ENCODE measurements at places on chromosomes 5 and 9.
A peak's percentile ranks its signal among the peaks of the same experiment; 100 is the strongest.

- no peak for DNase-seq
Measured at GRCh38 chr5:95801961-95802360, 20.6 kb downstream of the GLRX start.

- DNase-seq, result no peak
Measured at GRCh38 chr5:62614355-62614754, 35.7 kb downstream of the LRRC70 start.

DNA sequence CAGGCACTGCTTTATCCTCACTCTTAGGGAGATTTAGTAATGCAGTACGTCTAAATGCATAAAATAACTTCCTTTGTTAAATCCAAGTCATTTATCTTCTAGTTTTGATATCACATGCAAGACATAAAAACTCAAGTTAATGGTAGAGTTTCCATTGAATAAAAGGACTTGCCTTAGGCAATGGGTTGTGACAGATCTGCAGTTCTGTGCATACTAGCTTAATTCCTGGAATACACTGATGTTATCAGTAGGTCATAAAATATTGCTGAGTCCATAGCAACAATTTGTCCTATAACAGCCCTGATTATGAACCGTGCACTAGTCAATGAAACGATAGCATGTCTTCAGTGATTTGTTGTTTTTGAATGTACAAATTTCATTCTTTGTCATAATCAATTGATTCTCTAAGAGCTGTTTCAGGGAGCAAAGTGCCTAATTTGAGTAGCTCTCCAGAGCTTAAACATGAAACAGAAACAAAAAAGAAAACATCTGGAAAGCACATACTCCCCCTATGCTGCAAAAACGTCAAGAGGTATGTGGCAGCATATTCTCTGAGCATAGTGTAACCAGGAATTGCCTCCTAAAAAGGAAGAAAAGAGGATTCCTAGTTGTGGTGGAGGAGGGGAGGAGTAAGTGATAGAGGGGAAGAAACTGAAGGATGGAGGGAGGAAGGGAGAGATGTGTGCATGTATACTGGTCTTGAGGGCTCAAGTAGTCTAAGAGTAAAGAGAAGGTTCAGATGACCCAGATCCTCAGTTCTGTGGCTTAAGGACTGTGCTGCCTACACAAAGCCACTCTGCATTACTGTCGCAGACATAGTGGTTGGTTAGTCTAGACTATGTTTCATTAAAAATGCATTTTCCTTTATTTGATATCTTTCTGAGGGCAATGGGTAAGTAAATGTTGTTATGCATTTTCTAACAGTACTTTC, 589.2 kb downstream of the PRR16 start:
- peak; percentile 4 for DNase-seq

DNA sequence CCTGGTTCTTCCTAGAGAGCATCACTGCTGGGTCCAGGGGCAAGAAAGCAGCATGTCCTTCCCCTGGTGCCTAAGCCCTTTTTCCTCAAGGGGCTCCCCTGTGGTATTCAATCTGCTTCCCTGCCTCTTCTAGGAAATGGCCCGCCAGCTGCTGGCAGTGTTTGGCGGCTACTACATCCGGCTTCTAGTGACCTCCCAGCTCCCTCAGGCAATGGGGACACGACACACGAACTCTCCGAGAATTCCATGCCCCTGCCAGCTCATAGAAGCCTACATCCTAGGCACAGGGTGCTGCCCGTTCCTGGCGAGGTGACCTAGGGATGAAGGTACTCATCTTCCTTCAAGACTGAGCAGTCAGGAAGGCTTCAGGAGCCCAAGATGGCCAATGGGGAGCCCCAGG, 14.6 kb downstream of the TEX53 start:
- no peak for DNase-seq

GRCh38 chr5:76683816-76684731, 31.9 kb upstream of the F2R start:
- DNase-seq, result no peak

DNA sequence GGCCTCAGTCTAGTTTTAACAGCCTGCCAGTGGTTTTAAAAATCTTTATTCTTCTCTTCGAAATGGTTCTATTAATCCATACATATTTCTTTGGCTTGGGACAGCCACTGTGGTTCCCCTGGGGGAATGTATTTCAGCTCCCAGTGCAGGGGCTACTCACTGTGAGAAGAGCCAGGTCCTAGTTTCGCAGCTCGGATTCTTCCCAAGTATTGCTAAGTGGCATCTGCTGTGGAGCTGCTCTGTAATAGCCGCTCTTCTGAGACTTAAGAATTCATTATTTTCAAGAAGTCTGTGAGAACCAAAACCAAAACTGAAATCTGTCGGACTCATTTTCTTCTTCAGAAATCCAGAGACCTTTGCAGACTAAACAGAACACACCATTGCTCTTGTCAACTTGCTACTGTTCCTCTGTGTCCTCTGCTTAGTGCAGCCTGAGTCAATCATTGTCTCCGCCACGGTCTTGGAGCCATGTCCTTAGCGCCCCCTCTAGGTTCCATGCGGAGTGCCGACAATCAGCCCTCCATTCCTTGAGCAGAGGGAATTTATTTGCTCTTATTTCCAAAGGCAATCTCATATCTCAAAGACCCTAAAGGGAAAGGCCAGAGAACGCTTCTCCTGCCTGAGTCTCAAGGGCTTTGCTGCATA, 478.2 kb downstream of the SPATA31D1 start:
- no peak for DNase-seq

GRCh38 chr5:35920890-35921289, 17.5 kb downstream of the CAPSL start:
- peak; percentile 16 for DNase-seq

- peak; percentile 79 for DNase-seq
Measured at GRCh38 chr9:112754578-112754977, 4.0 kb downstream of the SNX30 start.

GRCh38 chr5:160539431-160539830, 117.8 kb downstream of the PTTG1 start:
- DNase-seq, result peak; percentile 26

DNA sequence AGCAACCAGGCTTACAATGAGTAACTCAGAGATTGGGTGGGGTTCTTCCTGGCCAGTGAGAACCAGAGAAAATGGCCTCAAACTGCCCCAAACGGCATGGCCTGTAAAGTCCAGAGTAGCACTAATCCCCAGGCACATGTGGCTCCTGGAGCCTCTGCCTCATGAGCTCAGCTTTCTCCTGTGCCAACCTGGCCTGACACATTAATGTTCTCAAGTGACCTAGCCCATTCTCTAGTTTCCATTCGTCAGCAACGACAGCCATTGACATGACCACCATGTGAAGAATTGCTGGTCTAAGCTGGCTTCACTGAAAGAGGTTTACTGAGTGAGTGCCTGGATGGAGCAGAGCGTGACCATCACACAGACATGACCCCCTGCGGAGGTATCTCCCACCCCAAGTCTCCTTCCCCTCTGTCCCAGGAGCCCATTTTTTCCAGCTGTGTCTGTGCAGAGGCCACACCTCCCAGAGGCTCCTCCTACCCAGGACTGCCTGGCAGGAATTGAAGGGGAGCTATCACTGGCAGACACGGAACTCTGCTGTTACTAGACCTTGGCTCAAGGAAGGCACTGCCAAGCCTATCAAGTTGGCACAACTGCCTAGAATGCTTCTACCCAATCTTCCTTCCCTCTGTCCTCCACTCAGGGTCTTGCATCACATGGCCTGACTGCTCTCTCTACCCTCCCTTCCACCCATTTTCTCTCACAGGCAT, 59.0 kb upstream of the BOD1 start:
- no peak for DNase-seq

GRCh38 chr9:2673161-2673560, 44.1 kb upstream of the KCNV2 start:
- DNase-seq, result no peak

GRCh38 chr5:177372034-177372896, 12.0 kb upstream of the SLC34A1 start:
- no peak for DNase-seq

GRCh38 chr9:30103647-30104394, 2280.6 kb upstream of the ACO1 start:
- no peak for DNase-seq

Measured in fibroblast of skin of right quadriceps (primary cell).